ENCODE measurements at places on chromosomes 5 and 9. TPM values are rescaled to one million over a fixed set of nuclear protein-coding genes. Genes with fewer than 3 reads are reported as not detected.

NEURL1B gene
- 32.9 TPM for polyA plus RNA-seq

DNA sequence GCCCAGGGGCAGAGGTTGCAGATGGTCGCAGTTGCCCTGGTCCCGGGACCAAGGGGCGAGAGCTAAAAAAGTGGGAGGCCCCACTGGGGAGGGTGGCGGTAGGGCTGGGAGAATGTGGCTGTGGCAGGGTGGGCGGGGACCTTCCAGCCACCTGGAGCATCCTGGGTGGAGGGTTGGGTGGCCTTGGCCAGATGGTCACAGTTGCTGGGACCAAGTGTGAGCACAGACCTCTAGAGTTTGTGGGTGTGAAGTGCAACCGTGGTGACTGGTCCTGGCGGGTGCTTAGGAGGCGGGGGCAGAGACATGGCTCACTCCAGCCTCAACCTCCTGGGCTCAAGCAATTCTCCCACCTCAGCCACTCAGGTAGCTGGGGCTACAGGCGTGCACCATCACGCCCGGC lies 5.7 kb upstream of the TRAF2 start:
- no peak for DNase-seq

DNA sequence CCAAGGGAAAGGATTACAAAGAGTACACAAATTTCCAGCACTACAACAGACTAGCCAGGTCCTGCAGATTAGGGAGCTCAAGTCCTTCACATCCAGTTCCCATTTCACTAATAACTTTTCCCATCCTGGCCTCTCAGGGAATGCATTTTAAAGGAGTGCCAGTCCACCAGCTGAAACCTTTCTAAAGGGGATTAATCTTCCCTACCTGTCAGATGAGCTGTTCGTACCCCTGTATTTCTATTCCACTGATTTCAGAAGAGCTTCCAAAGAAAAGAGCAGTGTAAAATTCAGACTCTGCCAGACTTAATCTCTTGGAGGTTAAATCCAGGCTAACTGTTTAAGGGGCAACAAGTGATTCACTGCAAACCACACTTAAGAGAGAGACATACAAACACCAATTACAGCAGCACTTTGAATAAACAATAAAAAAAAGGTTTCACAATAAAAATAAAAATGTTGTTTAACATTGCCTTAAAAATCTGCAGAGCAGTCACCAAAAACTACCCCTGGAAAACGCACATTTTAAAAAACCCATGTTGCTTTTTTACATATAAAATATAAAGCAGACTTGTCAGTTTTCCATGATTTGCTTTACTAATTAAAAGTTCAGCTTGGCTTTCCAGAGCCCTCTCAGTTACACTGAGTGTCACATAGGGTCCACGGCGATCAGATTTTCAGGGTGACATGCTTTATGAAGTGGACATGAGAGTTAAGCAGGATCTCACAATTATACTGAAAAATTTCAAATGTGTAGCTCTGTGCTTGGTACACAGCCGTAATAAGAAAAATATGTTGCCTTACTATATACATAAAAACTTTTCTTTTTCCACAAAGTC lies 3.2 kb downstream of the ROR2 start:
- no peak for DNase-seq

DNA sequence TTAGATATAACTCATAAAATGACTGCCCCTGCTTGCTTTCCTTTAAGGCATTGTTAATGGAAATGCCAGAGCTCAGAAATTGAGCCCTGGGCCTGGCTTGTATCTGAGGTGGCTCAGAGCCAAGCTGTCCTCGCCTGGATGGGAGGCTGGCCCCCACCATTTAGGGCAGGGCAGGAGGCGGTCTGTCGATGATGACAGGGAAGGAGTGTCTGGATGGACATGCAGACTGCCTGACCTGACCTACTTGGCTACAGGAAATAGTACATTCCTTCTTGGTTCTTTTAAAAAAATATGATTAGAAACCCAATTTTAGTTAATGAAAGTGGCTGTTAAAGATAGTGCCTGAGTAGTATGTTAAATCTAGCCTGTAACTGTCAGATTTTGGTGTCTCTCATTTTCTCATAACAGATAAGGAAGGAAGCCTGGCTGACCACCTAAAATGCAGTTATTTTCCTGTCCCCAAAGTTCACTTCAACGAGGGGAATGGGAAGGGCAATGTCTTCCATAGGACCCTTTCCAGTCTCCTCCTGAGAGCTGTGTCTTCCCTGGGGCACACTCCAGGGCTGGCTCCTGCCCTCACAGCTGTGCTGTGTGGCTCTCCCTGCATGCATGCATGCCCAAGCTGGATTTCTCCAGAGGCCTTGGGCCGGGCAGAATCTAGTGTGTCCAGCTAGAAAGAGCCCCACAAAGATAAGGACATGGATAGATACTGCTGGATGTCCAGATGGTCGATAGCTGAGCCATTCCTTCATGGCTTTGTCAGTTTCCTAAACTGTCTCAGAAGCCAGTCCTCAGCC lies 42.3 kb downstream of the MACROH2A1 start:
- no peak for DNase-seq

TAF11L3 gene
- not detected for polyA plus RNA-seq

- DNase-seq = no peak
These were observed 7.0 kb upstream of the IL12B start for GRCh38 chr5:159337016-159337955.
